ENCODE measurements at places on chromosomes 2 and 18. TPM values are rescaled to one million over a fixed set of nuclear protein-coding genes. Genes with fewer than 3 reads are reported as not detected.

DNA sequence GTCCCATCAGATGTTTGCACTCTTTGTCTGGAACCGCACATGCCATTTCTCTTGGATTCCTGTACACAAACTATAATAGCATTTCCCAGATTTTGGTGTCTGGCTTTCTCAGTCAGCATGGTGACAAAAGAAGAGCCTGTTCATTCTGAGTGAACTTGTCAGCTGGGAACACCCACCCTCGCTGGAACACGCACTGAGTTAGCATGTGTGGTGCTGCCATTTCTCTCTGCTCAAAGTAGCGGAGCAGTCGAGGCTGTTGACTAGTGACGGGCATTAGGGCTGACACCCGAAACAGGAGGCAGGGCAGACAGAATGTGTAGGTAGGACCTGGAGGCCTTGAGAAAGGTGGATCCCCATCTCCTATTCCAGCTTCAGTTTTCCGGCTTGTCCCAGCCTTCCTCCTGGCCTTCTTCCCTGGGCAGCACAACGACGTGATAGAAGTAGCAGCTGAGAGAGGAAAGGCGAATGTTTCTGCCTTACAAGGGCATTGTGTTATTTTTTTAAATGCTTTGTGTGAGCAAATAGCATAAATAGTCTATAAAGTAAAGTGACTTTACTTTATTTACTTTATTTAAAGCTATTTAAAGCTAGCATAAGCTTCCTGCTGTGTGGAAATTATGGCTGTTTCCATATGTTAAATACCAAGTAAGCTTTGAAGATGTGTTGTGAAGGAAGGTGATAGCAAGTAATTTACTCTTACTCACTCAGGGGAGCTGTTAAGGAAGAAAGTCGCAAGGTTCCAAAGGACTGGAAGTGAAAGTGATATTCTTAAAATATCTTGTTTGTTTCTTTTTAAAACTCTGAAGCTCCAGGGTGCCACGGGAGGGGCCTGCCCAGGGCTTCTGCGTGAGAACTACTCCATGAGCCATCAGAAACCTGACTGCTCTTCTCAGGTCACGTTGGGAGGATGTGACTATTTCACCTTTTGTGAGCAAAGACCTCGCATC is 272.6 kb downstream of the NEDD4L start:
- peak overlapping the region; percentile 78 for H3K27ac ChIP-seq
- DNase-seq = no peak
- no peaks in the 10 kb centered on the region for H3K27me3 ChIP-seq
- peaks cover 52% of the 10 kb centered on the region for H3K4me1 ChIP-seq
- H3K36me3 ChIP-seq = peaks cover 8% of the 10 kb centered on the region
- H3K4me3 ChIP-seq = no peak overlapping the region

CNGA3 gene
- total RNA-seq = not detected

SERPINB7 gene
- not detected for total RNA-seq

- H3K4me3 ChIP-seq = no peak overlapping the region
- H3K36me3 ChIP-seq = no peaks in the 10 kb centered on the region
- H3K27ac ChIP-seq = no peak overlapping the region
- H3K4me1 ChIP-seq = no peaks in the 10 kb centered on the region
- DNase-seq = peak; percentile 68
- H3K27me3 ChIP-seq = no peaks in the 10 kb centered on the region
These were observed 102.9 kb upstream of the SLC8A1 start for GRCh38 chr2:40554665-40555294.

MYOM1 gene
- total RNA-seq = 16.5 TPM

DNA sequence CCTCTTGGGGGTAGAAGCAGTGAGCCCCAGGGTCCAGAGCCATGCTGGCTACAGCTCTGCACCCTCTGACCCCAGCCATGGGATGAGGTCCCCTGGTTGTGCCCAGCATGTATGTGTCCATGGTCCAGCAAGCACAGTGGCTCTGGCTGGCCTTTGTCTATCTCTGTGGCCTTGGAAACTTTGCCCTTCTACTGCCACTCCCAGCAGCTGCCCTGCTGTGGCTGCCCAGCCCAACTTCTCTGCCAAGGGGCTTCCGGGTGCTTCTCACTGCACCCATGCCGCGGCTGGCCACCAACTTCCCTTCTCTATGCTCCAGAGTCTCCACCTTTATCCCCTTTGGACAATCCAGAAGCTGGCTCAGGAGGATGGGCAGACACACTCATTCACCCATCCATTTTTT is 18.8 kb downstream of the TMEM185B start:
- H3K4me1 ChIP-seq = no peaks in the 10 kb centered on the region
- DNase-seq = no peak
- no peak overlapping the region for H3K27ac ChIP-seq
- no peaks in the 10 kb centered on the region for H3K36me3 ChIP-seq
